Stimulated activated CD8-positive, alpha-beta memory T cell treated with anti-CD3 and anti-CD28 coated beads, Interleukin-2, amount 100 ng/mL, for 1 hour (primary cell): ENCODE measurements at places on chromosomes 6 and 20.

DNA sequence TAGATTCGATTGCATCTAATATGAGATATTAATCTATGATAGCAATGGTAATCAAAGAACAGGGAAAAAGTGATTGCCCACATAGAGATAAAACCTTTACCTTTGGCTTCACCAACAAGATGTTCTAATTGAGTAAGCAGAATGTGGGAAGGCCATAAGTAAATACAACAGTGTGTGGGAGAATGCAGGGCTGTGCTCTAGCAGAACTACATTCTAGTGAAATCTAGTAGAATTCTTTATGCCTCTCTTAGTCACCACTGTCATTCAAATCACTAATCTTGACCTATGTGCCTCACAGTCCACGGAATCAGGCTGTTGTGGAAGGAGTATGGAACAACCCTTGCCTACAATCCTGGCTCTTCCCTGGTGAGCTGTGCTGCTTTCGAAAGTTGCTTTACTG, 30.4 kb upstream of the MCM9 start:
- DNase-seq = no peak

DNA sequence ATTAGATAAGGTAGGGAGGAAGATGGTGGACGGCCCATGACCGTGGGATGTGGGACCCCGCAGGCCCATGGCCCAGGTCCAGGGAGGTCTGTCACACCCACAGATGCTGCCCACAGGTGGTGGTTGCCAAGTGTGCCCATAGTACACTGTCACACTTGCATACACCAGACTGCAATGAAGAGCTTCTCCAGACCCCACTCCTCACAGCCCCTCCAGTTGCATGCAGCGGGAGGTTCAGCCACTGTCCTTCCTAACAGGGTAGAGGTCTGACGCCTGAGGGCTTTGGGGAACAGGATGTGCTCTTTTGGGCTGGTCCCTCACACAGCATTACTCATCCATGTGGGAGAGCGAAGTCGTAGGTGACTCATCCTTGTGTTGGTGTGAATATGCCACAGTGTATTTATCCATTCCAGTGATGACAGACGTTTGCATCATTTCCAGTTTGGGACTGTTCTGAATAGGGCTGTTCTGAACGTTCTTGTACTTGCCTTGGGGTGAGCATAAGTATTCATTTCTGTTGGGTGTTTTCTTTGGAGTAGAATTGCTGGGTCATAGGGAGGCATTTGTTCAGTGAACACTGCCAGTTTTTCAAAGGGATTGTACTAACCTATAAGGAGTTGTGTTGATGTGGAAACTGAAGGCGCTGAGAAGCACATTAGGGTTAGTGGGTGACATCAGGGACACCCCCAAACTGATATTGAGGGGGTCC, 10.1 kb upstream of the PYGB start:
- no peak for DNase-seq

- no peak for DNase-seq
These were observed 8.6 kb downstream of the CD83 start for GRCh38 chr6:14126191-14126590.

DNA sequence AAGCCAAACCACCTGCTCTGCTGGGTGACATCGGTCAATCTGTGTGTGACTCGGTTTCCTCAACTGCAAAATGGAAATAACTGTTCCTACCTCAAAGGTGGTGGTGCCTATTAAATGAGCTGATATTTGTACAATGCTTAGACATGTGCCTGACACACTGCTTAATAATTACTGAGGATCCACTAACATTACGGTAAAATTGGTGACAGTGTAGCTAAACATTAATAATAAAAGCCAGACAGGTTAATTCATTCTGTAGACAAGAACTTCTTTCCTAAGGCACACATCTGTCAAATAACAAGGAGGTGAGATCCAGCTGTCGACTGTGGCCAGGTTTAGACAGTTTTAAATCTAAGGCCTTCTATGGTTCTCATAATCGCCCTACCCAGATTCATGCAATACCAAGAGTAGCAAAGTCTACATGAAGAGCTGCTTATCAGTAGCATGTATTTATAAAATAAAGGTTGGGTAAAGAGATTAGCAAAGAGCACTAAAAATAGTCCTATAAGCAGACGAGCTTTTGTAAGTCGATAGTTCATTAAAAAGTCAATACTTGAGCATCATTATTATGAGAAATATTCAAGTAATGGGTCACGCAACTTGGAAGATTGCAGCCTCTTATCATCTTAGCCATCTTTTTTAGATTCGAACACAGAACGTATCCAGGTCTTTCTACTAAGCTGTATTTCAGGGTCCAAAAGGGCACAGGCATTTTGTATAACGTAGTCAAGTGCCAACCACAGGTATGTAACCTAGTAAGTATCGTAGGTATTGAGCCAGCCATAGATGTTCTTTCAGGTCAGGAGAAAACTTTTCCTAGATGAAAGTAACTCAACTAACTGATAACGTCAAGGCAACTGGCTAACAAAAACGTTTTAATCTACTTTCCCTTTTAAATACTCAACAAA, 3.2 kb downstream of the CNKSR3 start:
- DNase-seq = no peak

DNA sequence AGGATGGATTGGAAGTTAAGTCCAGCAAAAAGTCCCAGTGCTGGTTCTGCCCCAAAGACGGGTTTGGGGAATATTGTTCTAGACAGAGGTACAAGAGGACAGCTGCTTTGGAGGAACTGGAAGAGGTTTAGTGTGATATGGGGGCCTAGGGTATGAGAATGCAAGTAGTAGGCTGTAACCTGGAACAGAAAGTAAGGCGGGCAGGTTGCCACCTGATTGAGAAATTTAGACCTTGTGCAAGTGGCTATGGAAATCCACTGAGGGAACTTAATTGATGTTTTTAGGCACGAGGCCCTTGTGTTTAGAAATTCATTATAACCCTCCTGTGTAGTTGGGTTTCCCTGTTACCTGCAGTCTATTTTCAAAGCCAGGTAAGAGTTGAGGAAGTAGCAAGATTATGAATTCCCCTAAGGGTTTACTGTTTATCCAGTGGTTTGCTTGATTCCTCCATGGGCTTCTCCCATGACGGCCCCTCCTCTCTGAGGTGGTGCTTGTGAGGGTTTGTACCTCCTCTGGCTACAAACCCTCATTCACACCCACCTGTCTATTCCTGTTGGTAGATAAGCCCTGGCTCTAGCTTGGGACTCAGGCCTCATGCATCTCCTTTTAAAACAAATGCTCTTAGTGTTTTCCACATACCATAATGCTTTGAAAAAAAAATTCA, 42.0 kb upstream of the BCAS1 start:
- DNase-seq = no peak

DNA sequence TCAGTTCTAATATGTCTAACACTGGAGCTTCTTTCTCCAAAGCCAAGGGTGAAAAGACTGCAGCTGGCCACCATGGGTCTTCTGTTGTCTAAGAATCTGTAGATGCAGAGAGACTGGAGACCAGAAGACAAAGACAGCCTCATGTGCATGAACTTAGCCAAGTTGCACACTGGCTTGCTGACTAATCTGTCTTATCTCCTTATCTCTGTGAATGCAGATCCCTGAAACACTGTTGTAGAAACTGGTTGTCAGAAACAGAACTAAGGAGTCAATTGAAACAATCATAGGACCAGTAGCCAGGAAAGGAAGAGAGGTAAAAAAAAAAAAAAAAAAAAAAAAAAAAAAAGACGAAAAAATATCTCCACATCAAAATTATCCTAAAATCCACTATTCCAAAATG, 109.7 kb downstream of the BFSP1 start:
- no peak for DNase-seq

DNA sequence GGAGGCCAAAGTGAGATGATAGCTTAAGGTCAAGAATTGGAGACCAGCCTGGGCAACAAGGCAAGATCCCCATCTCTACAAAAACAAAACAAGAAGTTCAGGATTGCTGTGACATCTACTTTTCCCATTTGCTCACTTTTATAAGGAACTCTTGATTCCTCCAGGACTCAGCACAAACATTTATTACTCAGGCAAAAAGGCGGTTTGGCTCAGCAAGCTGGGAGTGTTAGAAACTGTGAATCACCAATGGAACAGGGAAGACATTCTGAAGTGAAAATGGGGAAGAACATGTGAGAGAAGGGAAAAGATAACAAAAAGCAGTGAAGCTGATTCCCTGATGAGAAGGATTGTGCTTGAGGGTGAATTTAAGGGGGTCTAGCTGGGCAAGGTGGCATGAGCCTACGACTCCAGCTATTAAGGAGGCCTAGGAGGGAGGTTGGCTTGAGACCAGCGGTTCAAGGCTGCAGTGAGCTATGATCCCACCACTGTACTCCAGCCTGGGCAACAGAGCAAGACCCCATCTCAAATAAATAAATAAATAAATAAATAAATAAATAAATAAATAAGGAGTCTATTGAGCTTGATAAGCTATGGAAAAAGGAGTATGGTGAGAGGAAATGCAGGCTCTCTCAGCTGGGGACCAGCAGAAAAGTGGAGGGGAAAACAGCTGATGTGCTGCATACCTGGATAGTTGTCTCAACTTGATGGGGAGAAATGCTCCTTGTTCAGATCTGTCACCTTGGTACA, 65.4 kb upstream of the HDDC2 start:
- no peak for DNase-seq

DNA sequence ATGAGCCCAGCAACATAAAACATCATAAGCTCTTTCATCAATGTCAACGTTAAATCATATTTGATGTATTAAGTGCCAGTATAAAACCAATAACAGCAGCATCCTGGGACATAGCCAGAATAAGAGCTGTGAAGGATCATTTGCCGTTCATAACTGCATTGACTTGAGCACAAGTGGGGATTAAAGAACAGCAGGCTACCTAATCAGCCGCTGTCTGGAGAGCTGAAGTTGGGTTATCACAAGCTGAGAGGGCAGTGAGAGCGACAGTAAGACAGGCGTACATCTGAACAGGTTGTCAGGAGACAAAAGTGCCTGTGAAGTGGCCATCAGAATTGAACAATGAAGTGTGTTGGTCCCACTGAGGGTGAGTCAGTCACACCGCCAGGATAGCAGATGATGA, 269.6 kb downstream of the GRIK2 start:
- no peak for DNase-seq
